ENCODE measurements at places on chromosomes 5 and 9. TPM values are rescaled to one million over a fixed set of nuclear protein-coding genes. Genes with fewer than 3 reads are reported as not detected.

Gene C7
- 268 TPM for total RNA-seq

Gene PKD2L2
- total RNA-seq: not detected

Gene SLC26A2
- total RNA-seq: 2.4 TPM

Gene NKD2
- total RNA-seq: 1.3 TPM

- no peak for DNase-seq
Observed at GRCh38 chr9:136023410-136024225, 62.4 kb upstream of the UBAC1 start.

- no peak for DNase-seq
Observed at GRCh38 chr9:133967024-133967741, 24.9 kb downstream of the VAV2 start.

- DNase-seq: no peak
Observed at GRCh38 chr5:86917117-86917579, 299.4 kb downstream of the COX7C start.

DNA sequence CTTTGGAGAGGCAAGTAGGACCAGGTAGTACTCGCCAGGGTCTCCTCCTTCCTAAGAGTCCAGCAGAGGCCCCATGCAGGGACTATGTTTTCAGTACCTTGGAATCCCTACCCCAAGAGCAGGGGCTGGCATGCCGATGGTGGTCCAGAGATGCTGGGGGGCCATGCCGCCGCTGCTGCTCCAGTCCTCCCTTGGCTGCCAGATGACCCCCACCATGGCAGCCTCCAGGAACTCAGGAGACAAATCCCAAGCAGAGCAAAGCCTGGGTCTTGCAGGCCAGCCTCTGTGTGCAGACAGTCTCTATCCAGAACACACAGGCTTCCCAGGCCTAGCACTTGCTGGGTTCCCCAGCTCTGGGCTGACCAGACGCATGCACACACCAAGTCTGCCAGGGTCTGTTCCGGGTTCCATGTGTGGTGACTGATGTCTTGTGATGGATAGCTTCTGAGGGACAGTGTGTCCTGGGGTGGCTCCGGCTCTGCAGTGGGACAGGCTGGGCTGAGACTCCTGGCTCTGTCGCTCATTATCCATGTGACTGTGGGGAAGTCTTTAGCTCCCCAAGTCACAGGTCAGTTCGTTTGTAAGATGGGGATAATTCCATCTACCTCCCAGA is 127.3 kb downstream of the CRB2 start:
- no peak for DNase-seq

All from liver (tissue), 10 donors.